Ascending aorta (tissue), 2 donors: ENCODE measurements at places on chromosomes 6 and 20. TPM values are rescaled to one million over a fixed set of nuclear protein-coding genes. Genes with fewer than 3 reads are reported as not detected.
A peak's percentile ranks its signal among the peaks of the same experiment; 100 is the strongest.

GRCh38 chr20:48847498-48848205 is 19.9 kb upstream of the PREX1 start:
- no peak for DNase-seq
- H3K36me3 ChIP-seq: no peaks in the 10 kb centered on the region
- H3K4me3 ChIP-seq: no peak overlapping the region
- no peaks in the 10 kb centered on the region for H3K4me1 ChIP-seq

RFX6 gene
- not detected for total RNA-seq

GRCh38 chr6:88823998-88824397 is 139.4 kb downstream of the RNGTT start:
- DNase-seq: no peak
- peaks cover 9% of the 10 kb centered on the region for H3K36me3 ChIP-seq
- no peaks in the 10 kb centered on the region for H3K4me1 ChIP-seq
- no peak overlapping the region for H3K4me3 ChIP-seq
- H3K27ac ChIP-seq: no peak overlapping the region
- no peaks in the 10 kb centered on the region for H3K27me3 ChIP-seq

- H3K4me3 ChIP-seq: no peak overlapping the region
- no peaks in the 10 kb centered on the region for H3K27me3 ChIP-seq
- no peaks in the 10 kb centered on the region for H3K36me3 ChIP-seq
- no peak overlapping the region for H3K27ac ChIP-seq
- H3K4me1 ChIP-seq: no peaks in the 10 kb centered on the region
These were observed 34.3 kb upstream of the TNFRSF21 start for GRCh38 chr6:47344022-47344421.

DNA sequence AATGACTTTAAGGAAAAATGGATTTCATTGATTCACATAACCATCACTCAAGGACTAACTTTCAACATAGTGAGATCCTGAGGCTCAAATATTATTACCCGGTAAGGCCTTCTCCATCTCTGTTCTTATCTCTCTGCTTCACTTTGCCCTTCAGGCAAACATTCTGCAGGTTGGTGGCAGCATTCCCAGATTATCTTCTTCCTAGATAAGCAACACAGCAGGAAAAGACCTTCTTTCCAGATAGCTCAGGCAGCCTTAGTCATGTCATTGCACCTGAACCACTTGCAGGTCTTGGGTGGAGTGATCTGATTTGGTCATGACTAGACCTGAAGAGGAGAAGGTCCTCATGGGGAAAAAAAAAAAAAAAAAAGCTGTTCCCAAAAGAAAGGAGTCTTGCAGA is 5.3 kb upstream of the HIVEP2 start:
- H3K36me3 ChIP-seq: no peaks in the 10 kb centered on the region
- H3K27ac ChIP-seq: no peak overlapping the region
- no peak for DNase-seq
- H3K4me1 ChIP-seq: peaks cover 3% of the 10 kb centered on the region
- no peaks in the 10 kb centered on the region for H3K27me3 ChIP-seq

GRCh38 chr6:85416049-85416448 is 33.8 kb upstream of the NT5E start:
- no peaks in the 10 kb centered on the region for H3K36me3 ChIP-seq
- no peak overlapping the region for H3K27ac ChIP-seq
- H3K27me3 ChIP-seq: no peaks in the 10 kb centered on the region
- DNase-seq: no peak
- no peak overlapping the region for H3K4me3 ChIP-seq

DNA sequence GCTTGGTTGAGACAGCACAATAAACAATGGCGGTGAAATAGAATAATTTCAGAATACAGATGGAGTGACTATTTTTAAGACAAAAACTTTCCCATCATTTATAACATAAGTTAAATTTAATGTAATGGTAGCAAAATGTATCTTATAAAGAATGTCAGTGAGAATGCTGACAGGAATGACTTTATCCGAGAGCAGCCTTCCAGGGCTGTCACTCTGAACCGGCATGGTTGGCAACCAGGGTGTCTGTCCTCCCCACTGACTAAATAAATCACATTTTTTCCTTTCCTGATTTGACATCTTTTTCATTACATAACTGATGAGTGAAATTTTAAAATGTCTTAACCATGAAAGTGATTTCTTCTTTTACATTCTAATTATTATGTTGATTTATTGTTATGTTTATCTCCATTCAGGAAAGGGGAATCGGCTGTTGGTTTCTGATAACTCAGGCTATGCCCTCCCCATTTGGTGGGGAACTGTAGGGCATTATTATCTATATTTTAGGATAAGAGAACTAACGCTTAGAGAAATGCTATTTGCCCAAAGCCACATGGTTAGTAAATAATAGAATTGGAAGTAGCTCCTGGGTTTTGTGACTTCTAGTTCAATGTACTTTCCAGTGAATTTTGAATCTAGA is 109.2 kb upstream of the OGFRL1 start:
- DNase-seq: no peak
- no peaks in the 10 kb centered on the region for H3K27me3 ChIP-seq
- H3K4me3 ChIP-seq: no peak overlapping the region
- H3K36me3 ChIP-seq: no peaks in the 10 kb centered on the region
- no peak overlapping the region for H3K27ac ChIP-seq

DNA sequence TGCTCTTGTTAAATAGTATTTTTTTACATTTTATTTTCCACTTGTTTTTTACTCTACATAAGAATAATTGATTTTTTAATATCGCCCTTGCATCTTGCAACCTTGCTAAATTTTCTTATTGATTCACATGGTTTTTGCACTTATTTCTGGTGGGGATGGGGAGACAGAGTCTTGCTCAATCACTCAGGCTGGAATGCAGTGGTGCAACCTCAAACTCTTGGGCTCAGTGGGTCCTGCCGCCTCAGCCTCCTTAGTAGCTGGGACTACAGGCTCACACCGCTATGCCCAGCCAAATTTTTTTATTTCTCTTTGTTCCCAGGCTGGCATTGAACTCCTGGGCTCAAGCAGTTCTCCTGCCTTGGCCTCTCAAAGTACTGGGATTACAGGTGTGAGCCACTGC is 30.3 kb downstream of the LIN28B start:
- no peak overlapping the region for H3K4me3 ChIP-seq
- H3K36me3 ChIP-seq: no peaks in the 10 kb centered on the region
- DNase-seq: no peak
- H3K27ac ChIP-seq: no peak overlapping the region

BIRC7 gene
- not detected for total RNA-seq

- H3K36me3 ChIP-seq: no peaks in the 10 kb centered on the region
- H3K27ac ChIP-seq: peak overlapping the region; percentile 58
- no peaks in the 10 kb centered on the region for H3K4me1 ChIP-seq
These were observed 27.4 kb downstream of the KCNQ5 start for GRCh38 chr6:72649032-72649984.

- no peak for DNase-seq
- no peaks in the 10 kb centered on the region for H3K27me3 ChIP-seq
- peak overlapping the region; percentile 100 for H3K4me3 ChIP-seq
- peaks cover 5% of the 10 kb centered on the region for H3K4me1 ChIP-seq
These were observed 833 bp downstream of the RAB5IF start for GRCh38 chr20:36606158-36607066.

PTCRA gene
- total RNA-seq: not detected

DNA sequence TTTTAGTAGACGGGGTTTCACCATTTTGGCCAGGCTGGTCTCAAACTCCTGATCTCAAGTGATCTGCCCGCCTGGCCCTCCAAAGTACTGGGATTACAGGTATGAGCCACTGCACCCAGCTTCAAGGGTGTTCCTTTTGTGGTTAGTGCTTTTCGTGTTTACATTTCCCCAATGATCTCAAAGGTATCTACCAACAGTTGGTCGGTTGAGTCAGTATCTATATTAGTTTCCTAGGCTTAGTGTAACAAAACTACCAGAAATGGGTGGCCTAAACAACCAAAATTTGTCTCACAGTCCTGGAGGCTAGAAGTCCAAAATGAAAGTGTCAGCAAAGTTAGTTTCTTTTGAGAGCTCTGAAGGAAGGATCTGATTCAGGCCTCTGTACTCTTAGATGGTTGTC is 30.1 kb downstream of the CASP8AP2 start:
- peaks cover 52% of the 10 kb centered on the region for H3K36me3 ChIP-seq
- H3K4me1 ChIP-seq: no peaks in the 10 kb centered on the region
- no peak overlapping the region for H3K27ac ChIP-seq
- no peaks in the 10 kb centered on the region for H3K27me3 ChIP-seq

DNA sequence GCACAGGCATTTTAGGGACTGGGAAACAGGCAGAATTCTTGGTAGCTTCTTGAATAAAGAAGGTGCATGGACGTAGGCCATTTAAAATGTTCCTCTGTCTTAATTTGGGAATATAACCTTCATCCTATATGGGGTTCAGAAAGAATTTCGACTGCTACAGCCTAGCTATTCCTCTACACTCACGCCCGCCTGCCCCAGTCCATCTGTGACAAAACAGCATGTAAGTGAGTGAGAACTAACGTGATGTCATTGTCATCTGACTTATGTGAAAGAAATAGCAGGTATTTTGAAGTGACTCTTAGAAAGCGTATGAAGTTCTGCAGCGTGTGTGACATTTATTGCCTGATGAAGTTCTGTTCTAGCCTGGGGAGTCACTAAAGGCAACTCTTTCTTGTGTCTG is 52.2 kb upstream of the SLC22A1 start:
- DNase-seq: no peak
- H3K4me3 ChIP-seq: no peak overlapping the region
- no peak overlapping the region for H3K27ac ChIP-seq
- H3K36me3 ChIP-seq: peaks cover 75% of the 10 kb centered on the region

DNA sequence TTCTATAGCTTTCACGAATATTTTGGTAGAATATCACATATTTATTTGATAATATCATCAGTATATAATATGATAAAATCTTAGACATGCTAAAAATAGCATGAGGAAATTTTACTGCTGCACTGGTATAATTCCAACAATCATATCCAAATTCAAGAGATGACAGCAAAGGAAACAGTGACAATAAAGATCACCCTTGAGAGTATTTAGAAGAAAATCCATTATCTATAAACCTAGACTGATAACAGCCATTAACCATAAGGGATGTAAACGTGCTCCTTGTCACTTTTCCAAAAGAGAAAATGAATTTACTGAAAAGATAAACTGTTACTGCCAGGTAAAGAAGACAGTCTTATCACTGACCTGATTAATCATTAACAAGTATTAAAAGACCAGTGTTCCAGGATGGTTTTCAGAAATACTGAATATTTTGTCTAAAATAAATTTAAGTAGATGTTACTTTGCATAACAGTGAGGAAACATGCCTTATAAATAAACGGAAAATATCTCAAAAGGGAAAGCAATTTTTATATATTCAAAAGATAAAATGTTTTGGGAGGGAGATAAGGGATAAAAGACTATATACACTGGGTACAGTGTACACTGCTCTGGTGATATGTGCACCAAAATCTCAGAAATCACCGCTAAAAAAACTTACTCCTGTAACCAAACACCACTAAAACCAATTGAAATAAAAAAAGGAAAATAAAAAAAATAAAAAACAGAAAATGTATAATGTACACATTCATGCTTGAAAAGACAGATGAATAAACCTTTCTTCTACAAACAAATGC is 1704.7 kb downstream of the HACE1 start:
- no peaks in the 10 kb centered on the region for H3K36me3 ChIP-seq
- no peaks in the 10 kb centered on the region for H3K27me3 ChIP-seq
- no peak for DNase-seq
- H3K27ac ChIP-seq: no peak overlapping the region

- H3K27me3 ChIP-seq: no peaks in the 10 kb centered on the region
- no peak overlapping the region for H3K27ac ChIP-seq
- H3K36me3 ChIP-seq: no peaks in the 10 kb centered on the region
- no peak for DNase-seq
These were observed 404.2 kb downstream of the PLCB1 start for GRCh38 chr20:8536262-8536618.

- H3K4me3 ChIP-seq: no peak overlapping the region
- H3K27ac ChIP-seq: no peak overlapping the region
- H3K36me3 ChIP-seq: no peaks in the 10 kb centered on the region
These were observed 94.2 kb downstream of the FYN start for GRCh38 chr6:111779031-111779430.

DNA sequence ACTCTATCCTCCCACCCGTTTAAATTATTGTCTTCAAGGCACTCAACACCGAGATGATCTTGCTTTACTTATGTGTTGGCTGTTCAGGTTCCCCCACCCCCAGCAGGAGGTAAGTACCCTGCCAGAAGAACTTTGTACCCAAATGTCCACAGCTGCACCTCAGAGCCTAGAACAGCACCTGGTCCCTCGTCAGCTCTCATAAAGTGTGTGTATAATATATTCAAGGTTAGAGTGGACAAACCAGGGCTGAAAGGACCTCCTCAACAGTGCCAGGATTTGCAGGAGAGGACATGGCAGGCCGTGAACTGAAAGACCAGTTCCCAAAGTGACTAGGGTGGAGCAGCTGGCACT is 5.9 kb upstream of the CPXM1 start:
- H3K4me1 ChIP-seq: no peaks in the 10 kb centered on the region
- H3K27me3 ChIP-seq: peaks cover 6% of the 10 kb centered on the region
- no peak overlapping the region for H3K4me3 ChIP-seq
- H3K36me3 ChIP-seq: no peaks in the 10 kb centered on the region

- no peak overlapping the region for H3K4me3 ChIP-seq
- H3K27me3 ChIP-seq: no peaks in the 10 kb centered on the region
- no peak for DNase-seq
- no peaks in the 10 kb centered on the region for H3K36me3 ChIP-seq
- no peaks in the 10 kb centered on the region for H3K4me1 ChIP-seq
These were observed 113.2 kb downstream of the FNDC1 start for GRCh38 chr6:159282421-159282820.

- no peak overlapping the region for H3K27ac ChIP-seq
- DNase-seq: no peak
These were observed 9.7 kb downstream of the GHRH start for GRCh38 chr20:37251825-37252477.

- no peaks in the 10 kb centered on the region for H3K4me1 ChIP-seq
- no peak overlapping the region for H3K4me3 ChIP-seq
- H3K36me3 ChIP-seq: no peaks in the 10 kb centered on the region
- H3K27me3 ChIP-seq: no peaks in the 10 kb centered on the region
- DNase-seq: no peak
These were observed 64.8 kb upstream of the POU3F2 start for GRCh38 chr6:98769546-98769945.

DNA sequence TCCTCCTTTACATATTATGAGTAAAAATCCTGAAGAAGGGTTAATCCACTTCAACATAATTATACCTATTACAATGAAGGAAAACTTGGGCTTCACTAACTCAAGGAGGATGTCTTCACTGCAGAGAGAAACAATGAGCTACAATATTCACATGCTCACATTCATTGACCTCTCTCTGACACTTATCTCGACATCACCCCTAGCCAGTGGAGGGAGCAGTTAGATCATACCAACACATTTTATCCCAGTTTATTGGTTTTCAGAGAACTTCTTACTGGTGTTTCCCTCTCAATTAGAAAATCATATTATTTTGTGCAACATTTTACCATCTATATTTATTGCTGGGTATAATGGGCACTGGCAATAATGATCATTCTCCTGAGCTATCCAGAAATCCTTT is 646.5 kb downstream of the TENT5A start:
- H3K27me3 ChIP-seq: no peaks in the 10 kb centered on the region
- no peaks in the 10 kb centered on the region for H3K36me3 ChIP-seq
- no peak overlapping the region for H3K4me3 ChIP-seq
- no peaks in the 10 kb centered on the region for H3K4me1 ChIP-seq
- no peak overlapping the region for H3K27ac ChIP-seq
- no peak for DNase-seq

PRSS35 gene
- 1.8 TPM for total RNA-seq

BNIP5 gene
- not detected for total RNA-seq

- peak overlapping the region; percentile 42 for H3K27ac ChIP-seq
- no peaks in the 10 kb centered on the region for H3K27me3 ChIP-seq
- DNase-seq: no peak
- no peak overlapping the region for H3K4me3 ChIP-seq
These were observed 103.4 kb upstream of the SASH1 start for GRCh38 chr6:148239215-148239614.

GRCh38 chr6:40727271-40727670 is 140.1 kb upstream of the LRFN2 start:
- H3K4me1 ChIP-seq: no peaks in the 10 kb centered on the region
- no peak overlapping the region for H3K27ac ChIP-seq
- no peaks in the 10 kb centered on the region for H3K36me3 ChIP-seq
- no peak for DNase-seq
- H3K4me3 ChIP-seq: no peak overlapping the region
- no peaks in the 10 kb centered on the region for H3K27me3 ChIP-seq
